ENCODE measurements at places on chromosomes 1 and 21.

DNA sequence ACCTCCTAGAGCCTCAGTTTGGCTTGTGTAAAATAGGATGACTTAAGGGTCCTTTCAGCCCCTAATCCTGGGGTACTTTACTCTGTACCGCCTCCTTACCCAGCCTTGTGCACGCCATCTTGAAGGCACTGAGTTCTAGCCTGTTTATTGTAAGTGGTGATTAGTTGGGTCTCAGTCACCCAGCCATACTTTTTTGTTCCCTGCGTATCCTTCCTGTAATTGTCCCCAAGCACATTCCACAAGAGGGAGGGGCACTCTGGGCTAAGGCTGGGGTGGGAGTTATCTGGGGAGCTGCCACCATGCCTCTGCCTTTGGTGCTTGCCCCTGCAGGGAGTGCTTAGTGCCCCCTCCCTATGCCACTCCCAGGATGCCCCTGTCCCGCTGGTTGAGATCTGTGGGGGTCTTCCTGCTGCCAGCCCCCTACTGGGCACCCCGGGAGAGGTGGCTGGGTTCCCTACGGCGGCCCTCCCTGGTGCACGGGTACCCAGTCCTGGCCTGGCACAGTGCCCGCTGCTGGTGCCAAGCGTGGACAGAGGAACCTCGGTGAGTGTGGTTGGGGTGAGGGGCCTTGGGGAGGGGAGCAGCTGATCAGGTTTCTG lies 856 bp downstream of the FDPS start:
- DNase-seq: no peak

DNA sequence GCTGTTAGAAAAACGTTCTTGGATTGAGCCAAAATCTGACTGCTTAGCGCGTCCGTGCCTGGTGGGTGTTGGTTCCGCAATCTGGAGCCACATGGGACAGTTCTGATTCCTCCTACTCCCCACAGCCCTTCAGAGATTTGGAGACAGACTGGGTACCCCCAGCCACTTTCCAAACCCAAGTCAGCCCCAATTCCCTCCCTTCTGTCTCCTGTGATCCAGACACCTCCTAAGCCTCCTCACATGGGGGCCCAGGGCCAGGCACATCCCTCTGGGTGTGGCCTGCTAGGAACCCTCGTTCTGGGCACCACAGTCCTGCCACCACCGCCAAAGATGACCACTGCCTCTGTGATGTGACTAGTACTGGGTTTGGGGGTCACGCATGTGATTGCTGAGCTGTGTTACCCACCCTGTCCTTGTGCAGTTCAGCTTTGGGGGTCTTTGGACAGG lies 4.8 kb downstream of the PLA2G5 start:
- no peak for DNase-seq

GRCh38 chr1:200039849-200040474 lies 12.5 kb downstream of the NR5A2 start:
- no peak for DNase-seq

DNA sequence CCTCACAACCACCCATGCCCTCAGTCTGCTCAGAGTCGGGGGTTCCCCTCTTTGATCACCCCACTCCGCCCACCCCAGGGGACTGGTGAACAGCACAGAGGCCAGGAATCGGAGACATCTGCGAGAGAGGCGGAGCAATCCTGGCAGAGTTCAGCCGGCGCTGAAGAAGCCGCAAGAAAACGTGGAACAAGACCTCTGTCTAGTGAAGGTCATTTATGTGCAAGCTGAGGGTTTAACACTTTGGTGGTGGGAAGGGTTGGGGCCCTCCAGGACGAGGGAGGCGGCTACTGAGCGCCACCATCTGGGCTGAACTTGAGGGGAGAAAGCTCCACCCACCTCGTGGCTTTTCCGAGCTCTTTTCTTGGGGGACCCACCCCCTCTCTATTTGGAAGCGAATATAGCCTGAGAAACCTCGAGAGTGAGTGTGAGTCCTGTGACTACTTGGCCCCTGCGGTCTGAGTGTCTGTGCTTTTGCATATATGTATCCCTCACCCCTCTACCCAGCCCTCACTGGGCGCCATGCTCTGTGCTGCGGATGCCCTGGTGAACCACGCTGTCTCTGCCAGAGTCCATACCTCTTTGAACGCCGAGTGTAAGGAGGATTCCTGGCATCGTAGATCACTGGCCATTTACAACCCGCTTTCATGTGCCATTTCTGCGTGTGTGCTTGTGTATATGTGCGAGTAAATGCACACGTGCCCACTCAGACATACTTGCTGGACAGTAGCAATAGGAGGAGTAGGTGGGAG lies 1.2 kb upstream of the EPHA10 start:
- DNase-seq: no peak

DNA sequence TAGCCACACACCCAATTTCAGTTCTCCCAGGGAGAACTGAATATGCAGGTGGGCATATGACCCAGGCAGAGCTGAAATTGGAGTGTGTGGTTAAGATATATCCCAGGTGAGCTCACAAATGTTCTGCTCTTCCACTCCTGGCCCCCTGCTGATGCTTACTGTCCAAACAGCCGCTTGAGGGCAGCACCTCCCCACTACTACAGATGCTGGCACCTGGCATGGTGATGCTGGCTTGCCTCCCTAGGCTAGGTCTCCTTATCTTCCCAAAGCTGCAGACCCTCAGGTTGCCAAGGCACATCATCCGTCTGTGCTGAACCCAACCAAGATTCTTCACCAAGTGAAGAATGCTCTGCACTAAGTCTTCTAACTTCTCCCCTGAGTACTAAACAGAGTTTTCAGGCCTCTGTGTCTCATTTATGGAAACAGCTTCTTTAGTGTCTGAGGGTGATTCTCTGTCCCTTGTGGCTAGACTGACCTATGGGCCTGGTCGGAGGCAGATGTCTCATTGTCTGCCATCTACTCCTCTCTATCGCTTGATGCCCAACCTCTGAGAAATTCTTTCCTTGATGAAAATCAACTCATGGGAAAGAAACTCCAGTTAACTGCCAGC lies 27.2 kb downstream of the XCL1 start:
- no peak for DNase-seq

DNA sequence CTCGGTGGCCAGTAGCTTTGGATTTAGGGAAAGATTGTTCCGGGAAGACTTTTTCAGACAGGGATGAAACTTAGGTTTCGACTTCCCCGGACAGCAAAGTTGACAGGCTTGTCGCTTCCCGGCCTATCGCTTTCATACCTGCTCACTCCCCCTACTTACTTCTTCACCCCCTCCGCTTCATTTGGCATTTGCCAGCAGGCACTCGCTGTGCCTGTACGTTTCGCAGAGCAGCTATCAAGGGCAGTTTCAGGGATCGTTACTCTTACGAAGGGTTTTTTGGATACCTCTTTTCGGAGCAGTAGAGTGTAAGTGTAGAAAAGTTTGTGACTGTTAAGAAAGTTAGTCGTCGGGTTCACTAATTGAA lies 393 bp downstream of the BLZF1 start:
- no peak for DNase-seq

DNA sequence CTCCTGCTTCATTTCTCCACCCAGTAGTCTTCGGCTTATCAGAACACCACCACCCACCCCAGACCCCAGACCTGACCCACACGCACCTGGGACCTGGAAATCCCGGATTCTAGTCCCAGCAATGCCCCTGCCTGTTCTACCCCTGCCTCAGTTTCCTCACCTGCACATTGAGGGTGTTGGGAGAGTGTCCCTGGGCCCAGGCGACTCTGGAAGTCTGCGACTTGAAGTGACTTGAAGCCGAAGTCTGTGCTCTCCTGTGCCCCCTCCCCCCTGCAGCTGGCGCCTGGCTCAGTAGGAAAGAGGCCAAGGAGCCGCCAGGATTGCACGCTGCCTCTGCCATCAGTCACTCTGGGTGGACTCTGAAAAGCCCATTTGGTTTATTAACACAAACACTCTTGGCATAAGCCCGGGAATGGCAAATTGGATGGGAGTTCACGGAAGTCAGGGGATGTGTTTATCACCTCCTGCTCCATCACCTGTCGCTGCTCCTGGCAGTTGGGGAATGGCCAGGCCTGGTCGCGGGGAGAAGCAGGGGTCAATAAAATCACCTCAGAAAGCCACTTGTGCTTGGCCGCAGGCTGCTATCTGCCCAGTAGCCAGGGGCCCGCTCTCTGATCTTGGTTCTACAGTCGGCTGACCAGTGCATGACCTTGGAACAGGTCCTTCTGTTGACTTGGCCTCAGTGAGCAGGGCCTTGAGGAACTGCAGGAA lies 132.7 kb downstream of the ACTL8 start:
- DNase-seq: no peak

DNA sequence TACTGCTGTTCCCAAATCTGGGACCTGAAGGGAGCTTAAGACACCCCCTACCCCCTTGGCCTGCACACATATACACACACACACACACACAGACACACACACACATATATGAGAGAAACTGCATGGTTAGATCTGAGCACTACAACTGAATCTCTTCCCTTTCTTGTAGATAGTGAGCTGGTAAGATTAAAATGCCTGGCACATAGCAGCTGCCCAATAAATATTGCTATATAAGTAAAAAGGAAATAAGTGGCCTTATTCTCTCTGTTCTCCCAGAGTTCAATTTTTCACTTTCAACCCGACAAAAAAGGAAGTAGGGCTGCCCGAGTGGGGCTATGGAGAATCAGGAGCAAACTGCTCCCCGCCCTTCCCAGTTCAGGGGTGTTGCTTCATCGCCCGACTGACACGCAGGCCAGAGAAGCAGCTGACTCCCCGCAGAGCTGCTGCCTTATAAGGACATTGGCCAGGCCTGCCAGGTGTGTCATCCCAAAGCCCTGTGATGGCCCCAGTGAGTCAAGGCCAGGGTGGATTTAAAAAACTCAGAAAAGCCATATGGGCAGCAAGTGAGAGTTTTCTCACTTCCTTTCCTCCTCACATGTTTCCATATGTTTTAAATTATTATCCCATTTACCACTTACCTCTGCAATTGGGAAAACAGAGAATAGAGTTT lies 106.5 kb upstream of the SLC44A3 start:
- no peak for DNase-seq

GRCh38 chr1:19040010-19040680 lies 83.7 kb upstream of the IFFO2 start:
- no peak for DNase-seq

GRCh38 chr1:216390956-216391355 lies 32.3 kb downstream of the USH2A start:
- no peak for DNase-seq

All from SK-N-MC (cell line).